ENCODE measurements at places on chromosomes 1 and 21.

DNA sequence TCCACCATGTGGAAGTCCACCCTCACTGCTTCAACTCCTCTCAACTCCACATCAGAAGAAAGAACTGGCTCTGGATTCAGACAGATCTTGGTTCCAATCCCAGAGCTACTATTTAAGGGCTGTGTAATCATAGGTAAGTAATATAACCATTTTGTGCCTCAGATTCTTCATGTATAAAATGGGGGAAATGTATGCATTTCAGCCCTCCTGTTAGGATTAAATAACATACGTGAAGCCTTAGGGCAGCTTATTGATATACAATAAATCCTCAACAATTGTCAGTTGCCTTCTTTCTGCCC, 23.3 kb downstream of the OTUD7B start:
- no peak for DNase-seq

DNA sequence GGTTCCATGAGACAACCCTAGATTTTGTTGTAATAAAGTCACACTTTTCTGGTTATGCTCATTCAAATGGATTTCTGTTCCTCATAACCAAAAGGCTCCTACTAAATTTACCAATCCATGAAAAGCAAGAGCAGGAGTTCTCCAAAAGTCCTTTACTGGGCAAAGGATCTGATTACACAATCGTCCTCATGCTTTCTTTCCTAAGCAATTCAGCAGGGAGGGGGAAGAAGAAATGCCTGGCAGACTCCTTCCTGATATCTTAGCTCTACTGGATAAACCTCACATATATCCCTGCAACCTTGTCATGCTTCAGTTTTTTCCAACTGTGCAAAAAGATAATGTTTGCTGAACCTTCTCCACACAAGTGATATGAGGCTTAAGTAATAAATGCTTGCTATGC, 67.6 kb upstream of the GUCA2B start:
- no peak for DNase-seq

- no peak for DNase-seq
Measured at GRCh38 chr1:28718586-28719331, 18.0 kb upstream of the YTHDF2 start.

- DNase-seq = no peak
Measured at GRCh38 chr1:194233069-194233468, 1046.7 kb upstream of the B3GALT2 start.

Measured in right renal pelvis (tissue), 4 donors.